ENCODE measurements at places on chromosomes 2 and 18.

DNA sequence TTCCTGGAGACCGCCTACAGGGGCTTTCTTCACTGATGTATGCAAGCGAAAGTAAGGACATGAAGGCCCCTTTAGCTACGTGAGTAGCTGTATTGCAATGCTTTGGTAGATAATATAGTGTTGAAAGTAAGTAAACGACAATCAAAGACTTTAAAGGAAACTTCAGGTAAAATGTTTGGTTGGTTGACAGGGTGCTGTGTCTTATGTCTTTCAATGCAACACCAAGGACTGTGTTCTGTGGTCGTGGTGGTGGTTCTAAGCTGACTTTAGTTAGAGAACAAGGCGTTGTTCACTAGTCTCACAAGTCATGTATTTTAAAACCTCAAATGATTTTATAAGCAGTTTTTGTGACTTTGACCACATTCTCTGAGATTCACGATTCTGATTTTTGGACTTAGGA, 58.0 kb upstream of the CABYR start:
- DNase-seq, result no peak

GRCh38 chr2:28768422-28768821, 16.8 kb downstream of the PPP1CB start:
- DNase-seq, result no peak

DNA sequence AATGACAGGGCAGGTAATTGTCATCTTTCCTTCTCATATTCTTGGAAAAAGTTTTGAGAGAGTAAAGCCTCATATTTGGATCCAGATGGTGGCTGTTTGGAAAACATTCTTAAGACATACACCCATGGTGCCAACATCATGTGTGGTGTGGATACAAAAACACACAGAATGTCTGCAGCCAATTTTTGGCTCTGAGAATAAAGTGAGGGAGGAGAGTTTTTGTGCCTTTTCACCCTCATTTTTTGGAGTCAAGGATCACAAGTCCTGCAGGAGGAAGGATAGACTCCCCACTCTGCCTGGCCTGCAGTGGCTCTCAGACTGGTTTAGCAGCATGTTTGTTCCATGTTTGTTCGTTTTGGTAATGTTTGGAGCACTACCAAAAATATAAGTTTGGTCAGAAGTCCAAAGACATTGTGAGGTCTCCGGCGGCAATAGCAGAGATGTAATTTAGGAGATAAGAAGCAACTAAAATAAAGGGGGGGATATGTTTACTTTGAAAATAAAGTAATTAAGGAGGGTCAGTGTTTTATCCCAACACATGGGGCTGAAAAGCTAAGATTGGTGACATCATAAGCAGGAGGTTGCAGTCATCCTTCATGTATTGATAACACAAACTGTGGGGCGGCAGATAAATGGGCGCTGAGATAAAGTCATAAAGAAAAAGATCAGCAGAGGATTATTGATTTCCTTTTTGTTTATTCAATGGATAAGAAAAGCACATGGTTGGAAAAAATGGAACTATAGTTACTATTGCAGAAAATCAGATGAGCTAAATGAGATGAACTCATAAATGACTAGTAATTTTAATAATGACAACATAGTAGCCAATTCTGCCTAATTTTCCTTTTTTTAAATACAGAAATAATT, 655 bp downstream of the NOSTRIN start:
- DNase-seq, result no peak

DNA sequence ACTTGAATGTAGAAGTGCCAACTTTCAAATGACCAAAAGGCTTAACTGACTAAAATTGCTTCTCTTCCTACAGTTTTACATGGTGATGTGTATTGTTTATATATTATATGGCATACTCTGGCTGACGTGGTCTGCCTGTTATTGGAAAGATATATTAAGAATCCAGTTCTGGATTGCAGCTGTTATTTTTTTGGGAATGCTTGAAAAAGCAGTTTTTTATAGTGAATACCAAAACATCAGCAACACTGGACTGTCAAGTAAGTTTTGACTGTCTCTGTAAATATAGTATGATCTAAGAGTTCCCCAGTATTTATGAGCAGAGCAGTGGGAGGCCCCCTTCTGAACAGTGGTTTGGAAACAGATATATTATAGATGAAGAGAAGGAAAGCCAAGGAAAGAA, 26.2 kb downstream of the TMEM87B start:
- DNase-seq, result no peak

DNA sequence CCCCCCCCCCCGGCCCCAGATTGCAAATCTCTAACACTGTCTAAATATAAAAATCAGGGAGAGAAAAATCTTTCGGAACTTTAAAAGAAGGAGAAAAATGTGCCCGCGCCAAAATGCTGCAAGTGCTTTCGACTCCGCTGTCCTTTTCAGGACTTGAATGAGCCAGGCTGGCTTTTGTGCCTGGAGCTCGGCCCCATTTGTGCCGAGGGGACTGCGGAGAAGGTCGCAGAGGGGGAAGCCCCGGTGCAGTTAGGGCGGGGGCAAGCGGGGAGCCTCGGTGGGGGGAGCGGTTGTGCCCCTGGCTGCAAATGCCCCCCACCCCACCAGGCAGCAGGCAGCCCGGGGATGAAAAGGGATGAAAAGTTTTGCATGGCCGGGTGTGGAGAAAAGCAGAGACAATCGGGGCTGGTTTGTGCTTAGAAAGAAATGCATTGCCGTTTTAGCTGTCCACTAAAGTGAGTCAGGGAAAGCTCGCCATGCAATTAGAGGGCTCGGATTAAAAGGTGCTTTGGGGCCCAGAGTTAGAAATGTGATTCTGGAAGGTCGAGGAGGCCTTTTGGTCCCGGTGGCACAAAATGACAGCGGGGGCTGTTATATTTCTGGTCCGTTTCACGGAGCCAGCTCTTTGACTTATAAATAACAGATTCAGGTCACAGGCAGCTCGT, 1.6 kb downstream of the INHBB start:
- no peak for DNase-seq

- DNase-seq, result peak; percentile 16
Measured at GRCh38 chr2:190843890-190844699, 36.5 kb upstream of the GLS start.

- DNase-seq, result no peak
Measured at GRCh38 chr2:98824256-98825019, 93.5 kb upstream of the MGAT4A start.

DNA sequence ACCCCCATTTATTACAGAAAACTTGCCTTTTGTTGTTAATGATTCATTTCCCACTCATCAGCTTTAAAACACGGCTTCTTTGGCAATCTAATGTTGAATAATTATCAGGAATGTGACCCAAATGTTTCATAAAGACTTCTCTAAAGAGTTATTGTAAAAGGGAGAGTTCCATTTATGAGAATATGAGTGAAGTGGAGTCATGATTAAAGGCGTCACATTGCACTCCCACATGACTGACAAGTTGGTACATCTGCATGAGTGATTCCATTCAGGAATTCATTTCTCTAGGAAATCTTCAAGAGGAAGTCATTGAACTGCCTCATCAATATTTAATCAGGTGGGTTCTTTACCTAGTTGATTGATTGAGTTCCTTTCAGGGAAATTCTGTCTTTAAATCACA, 184.8 kb downstream of the LNPK start:
- DNase-seq, result no peak

DNA sequence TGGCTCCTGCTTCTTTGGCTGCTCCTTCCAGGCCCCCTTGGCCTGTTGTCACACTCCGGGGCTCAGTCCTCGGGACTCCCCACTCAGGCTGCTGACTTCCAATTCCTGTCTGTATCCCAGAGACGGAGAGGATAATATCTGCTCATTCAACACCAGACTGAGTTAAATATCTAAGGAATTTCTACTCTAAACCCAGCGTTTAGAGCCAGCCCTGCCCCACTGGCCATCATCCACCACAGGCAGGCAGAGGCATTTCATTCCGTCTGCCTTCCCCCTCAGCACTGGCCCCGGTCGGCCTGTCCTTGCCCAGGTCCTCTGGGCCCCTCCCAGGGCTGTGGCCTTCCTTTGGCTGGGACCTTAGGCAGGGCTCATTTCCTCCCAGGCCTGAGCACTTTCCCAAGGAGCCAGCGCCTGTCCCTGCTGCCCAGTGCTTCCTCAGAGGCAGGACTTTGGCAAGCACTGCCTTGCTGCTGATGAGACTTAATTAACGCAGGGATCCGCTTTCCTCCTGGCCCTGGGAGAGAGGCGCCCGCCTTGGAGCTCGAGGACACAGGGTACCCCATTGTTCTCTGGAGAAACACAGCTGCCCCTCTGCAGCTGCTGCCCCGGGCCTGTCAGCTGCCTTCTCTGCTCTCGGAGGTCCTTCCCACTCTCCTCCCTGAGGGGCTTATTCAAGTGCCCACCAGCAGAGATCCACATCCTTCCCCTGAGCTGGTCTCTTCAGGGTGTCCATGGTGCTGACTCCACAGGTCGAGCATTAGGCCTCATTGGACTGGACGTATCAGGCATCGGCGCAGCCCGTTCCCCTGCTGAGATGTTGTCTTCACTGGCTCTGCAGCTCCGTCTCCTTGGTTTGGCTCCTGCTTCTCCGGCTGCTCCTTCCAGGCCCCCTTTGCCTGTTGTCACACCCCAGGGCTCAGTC, 42.8 kb downstream of the ATOH8 start:
- no peak for DNase-seq

DNA sequence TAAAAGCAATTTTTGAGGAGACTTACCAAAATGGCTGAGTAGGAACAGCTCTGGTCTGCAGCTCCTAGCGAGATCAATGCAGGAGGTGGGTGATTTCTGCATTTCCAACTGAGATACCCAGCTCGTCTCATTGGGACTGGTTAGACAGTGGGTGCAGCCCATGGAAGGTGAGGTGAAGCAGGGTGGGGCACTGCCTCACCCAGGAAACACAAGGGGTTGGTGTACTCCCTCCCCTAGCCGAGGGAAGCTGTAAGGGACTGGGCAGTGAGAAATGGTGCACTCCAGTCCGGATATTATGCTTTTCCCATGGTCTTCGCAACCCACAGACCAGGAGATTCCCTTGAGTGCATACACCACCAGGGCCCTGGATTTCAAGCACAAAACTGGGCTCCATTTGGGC, 419.0 kb downstream of the NUP35 start:
- DNase-seq, result no peak

DNA sequence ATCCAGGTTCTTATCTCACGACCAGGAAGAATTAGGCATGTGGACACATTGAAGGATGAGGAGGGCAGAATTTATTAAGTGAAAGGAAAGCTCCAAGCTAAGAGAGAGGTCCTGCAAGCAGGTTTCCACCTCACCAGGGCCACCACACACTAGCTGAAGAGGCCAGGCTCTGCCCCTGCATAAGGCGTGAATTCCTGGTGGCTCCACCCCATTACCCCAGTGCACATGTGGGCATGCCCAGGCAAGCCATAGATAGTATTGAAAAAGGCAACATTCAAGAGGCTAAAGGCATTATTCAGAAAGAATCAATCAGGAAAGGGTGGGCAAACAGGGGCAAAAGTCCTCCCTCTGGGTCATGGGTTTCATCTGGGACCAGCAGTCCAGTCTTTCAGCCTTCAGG, 30.9 kb upstream of the GRP start:
- no peak for DNase-seq

- DNase-seq, result no peak
Measured at GRCh38 chr2:70939839-70940580, 4.3 kb downstream of the ATP6V1B1 start.

DNA sequence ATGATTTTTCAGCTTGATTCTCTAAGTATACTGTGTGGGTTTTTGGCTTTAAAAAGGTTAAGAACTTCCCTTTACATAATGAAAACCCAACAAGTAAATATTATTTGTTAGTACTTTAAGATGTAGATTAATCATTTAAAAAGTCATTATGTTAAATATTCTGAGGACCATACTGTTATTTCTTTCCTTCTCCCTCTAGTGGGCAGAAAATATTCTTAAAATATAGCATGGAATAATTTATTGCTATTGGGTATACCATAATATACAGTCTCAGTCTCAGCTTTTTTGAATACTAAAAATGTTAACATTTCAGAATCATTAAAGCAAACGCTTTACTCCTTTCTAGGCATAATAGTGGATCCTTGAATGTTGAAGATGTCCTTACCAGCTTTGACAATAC, 28.1 kb downstream of the CAMKMT start:
- no peak for DNase-seq

GRCh38 chr18:59352250-59352855, 6.7 kb downstream of the LMAN1 start:
- DNase-seq, result no peak

GRCh38 chr2:43041661-43042360, 184.6 kb downstream of the ZFP36L2 start:
- no peak for DNase-seq

GRCh38 chr2:217725409-217725808, 277.4 kb downstream of the TNS1 start:
- DNase-seq, result no peak

DNA sequence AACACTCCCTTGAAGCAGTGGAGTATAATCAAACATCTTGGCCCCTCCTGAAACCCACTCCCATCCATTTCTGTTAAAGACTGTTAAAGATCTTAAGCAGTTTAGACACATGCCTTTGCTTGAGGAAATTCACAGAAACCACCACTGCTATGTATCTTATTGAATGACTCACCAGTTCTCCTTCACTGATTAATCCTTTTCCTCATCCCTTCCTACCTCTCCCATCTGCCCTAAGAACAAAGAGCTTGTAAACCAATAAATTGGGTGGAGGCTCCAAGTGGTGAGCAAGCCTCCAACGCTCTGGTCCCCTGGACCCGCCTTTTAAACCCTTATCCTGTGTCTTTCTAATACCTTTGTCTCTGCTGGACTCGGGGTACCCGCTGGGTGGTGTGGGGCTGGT, 746.1 kb downstream of the LRP1B start:
- no peak for DNase-seq

DNA sequence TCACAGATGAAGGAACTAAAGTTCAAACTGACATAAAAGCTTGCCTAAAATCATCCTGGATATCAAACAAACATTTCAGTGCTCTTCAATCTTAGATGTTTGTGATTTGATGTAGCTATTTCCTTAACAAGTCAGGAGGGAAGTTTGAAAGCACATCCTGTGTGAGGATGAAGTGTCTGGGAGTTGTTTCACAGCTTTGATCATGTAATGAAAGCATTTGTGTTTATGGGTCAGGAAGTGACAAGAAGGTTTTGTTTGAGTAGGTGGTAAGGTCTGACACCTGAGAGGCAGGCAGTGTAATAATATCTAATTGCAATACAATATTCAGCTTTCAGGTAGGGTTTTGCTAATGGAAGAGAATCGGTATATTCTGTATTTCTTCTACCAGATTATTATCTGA, 26.0 kb upstream of the CSRNP3 start:
- DNase-seq, result no peak

GRCh38 chr2:14635391-14635871, 2.9 kb downstream of the LRATD1 start:
- DNase-seq, result peak; percentile 30

DNA sequence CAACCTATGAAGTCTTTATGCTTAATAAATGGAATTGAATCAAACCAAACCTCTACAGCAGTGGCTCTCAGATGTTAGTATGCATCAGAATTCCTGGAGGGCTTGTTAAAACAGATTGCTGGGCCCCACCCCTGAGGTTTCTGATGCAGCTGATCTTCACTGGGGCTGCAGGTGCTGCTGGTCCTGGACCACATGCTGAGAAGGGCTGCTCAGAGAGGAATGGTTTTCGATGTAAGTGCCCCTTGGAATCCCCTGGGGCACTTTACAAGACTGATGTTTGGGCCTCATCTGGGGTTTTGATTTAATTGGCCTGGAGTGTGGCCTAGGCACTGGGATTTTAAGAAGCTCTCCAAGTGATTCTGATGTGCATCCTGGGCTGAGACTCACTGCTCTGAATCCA, 403.8 kb upstream of the HS6ST1 start:
- no peak for DNase-seq

Data from GM10248 (cell line).